ENCODE measurements at places on chromosomes 3 and 15.

- DNase-seq, result no peak
Measured at GRCh38 chr3:135967867-135968266, 2.3 kb downstream of the PPP2R3A start.

GRCh38 chr3:170757038-170757437, 113.0 kb downstream of the RPL22L1 start:
- DNase-seq, result no peak

GRCh38 chr15:100768501-100768931, 111.1 kb upstream of the ALDH1A3 start:
- no peak for DNase-seq

DNA sequence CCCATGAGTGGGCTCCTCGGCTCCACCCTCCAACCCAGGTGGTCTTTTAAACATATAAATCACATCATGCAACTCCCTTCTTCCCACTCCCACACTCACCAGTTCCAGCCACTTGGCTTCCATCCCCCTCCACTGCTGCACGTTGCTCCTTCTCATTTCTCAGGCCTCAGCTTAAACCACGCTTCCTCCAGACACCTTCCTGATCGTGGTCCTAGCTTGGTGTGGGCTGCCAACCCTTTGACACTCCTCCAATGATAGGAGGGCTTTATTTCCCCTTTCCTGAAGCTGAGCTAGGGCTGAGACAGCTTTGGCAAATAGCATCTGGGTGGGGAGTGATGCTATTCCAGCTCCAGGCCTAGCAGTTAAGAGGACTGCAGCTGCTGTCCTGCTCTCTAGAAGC, 130.1 kb downstream of the SRGAP3 start:
- DNase-seq, result no peak

- DNase-seq, result peak; percentile 11
Measured at GRCh38 chr3:129233538-129233937, 15.9 kb upstream of the COPG1 start.

- DNase-seq, result peak; percentile 71
Measured at GRCh38 chr3:169323578-169324451, 339.7 kb downstream of the MECOM start.

GRCh38 chr3:159977295-159977694, 11.3 kb upstream of the IL12A start:
- no peak for DNase-seq

- DNase-seq, result no peak
Measured at GRCh38 chr3:46168583-46169345, 39.3 kb downstream of the CCR1 start.

- DNase-seq, result no peak
Measured at GRCh38 chr3:122247087-122247824, 63.8 kb downstream of the CASR start.

DNA sequence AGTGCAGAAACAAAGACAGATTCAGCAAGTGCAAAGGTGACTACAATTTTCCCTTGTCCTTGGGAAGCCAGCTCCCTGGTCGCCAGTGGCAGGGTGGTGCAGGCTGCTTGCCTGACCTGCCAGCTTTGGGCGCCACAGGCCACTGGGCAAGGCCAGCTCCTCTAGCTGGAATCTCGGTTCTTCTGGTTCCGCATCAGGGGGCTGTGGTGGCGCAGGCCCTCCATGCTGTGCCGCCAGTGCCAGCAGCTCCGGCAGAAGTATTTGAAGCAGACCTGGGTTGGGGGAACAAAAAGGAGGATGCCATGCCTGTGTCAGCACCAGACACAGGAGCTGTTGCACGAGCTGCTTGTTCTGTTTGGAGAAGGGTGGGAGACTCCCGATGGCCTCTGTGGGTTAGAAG, 4.2 kb upstream of the RPS17 start:
- DNase-seq, result no peak

DNA sequence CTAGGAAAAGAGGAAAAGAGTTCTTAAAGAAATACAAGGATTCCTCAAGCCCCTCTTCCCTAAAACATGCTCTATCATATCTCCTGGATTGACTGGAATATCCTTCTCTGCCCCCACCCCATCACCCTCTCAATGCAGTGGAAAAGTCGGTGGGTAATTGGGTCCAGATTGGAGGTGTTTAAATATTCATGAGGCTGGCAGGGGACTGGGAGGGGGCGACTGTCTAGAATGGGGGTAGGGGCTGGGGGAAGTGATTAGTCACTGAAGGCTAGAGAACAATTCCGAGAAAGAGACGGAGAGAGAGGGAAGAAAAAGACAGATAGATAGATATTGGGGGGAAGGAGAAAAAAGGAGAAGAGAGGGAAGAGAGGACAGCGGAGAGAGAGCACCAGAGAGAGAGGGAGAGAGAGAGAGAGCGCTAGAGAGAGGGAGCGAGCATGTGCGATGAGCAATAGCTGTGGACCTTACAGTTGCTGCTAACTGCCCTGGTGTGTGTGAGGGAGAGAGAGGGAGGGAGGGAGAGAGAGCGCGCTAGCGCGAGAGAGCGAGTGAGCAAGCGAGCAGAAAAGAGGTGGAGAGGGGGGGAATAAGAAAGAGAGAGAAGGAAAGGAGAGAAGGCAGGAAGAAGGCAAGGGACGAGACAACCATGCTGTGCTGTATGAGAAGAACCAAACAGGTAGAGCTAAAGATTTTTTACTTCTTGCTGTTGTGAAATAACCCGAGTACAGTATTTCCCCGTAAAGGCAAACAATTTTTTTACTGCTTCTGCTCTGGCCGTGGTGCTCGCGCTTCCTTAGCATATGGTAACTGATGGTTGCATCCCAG, at the start of gene GAP43:
Gene GAP43 (plus strand): TSS at position 467 of the 825 bp plus-strand sequence. CDS start 180 bp downstream, at position 647.
- peak; percentile 73 for DNase-seq

- no peak for DNase-seq
Measured at GRCh38 chr3:73114711-73115110, 53.3 kb downstream of the EBLN2 start.

GRCh38 chr3:43503067-43503728, 118.6 kb downstream of the ANO10 start:
- peak; percentile 68 for DNase-seq

DNA sequence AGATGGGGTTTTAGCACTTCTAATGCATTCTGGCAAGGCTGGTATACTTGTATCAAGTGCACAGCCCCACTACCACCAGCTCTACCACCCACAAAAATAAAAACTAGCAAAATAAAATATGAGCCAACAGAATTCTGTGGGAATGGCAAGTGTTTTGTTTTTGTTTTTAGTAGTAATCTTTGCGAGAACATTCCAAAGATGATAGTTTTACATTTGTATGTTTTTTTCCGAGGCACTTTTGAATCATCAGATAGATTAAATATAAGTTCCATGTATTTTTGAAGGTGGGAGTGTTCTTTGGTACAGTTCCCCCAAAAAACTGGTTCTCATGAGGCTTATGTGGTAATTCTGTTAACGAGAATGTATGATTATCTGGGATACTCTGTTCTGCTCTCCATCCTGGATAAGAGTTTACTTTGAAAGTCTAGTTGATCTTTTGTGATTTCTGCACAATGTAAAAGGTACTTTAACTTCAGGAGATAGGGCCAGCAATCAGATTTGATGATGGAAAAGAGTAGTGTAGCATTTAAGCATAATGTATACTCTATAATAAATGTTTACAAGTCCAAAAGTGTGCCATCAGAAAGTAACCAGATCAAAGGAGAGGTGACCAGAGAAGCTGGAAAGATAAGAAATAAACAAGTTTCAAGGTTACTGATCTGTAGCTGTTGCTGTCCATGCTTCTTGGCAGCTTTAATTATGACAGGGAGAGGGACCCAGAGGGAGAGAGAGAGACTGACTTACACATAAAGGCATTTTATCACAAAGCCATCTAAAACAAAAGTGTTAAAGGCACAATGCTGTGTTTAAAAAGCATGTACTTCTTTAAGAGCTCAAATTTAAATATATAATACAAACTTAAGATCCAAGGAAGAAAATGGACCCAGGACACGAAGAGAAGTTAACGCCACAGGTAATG, 130.9 kb downstream of the PGPEP1L start:
- DNase-seq, result no peak

GRCh38 chr3:66478960-66479359, 21.9 kb downstream of the LRIG1 start:
- DNase-seq, result no peak

- peak; percentile 4 for DNase-seq
Measured at GRCh38 chr15:60395276-60396011, 2.3 kb downstream of the ANXA2 start.

DNA sequence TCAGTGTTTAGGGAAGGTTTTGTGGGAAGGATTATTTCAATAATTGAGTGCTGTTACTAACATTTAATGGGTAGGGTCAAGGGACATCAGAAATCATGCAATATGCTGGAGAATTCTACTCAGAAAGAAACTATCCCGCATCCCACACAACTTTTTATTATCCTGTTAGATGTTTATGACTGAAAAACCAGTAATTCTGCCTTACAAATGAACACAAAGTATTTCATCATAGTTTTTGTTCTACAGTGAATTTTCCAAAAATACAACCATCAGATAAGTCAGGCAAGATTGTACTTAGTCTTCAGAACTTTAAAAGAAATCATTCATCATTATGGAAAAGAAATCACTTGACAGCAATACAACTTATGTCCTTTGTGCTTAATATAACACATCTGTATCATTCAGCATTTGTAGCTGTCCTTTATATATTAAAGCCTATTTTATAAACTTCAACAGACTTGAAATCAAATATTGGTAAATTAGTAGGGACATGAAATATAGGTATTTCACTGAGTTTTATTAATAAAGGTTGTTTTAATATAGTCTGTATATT, 61.9 kb downstream of the TRPM7 start:
- no peak for DNase-seq

GRCh38 chr3:188937389-188937788, 234.4 kb upstream of the TPRG1 start:
- no peak for DNase-seq

Measured in tongue (tissue), 3 donors.